ENCODE measurements at places on chromosomes 1 and 21.

GRCh38 chr1:30371179-30371788, 352.1 kb downstream of the MATN1 start:
- DNase-seq = no peak

DNA sequence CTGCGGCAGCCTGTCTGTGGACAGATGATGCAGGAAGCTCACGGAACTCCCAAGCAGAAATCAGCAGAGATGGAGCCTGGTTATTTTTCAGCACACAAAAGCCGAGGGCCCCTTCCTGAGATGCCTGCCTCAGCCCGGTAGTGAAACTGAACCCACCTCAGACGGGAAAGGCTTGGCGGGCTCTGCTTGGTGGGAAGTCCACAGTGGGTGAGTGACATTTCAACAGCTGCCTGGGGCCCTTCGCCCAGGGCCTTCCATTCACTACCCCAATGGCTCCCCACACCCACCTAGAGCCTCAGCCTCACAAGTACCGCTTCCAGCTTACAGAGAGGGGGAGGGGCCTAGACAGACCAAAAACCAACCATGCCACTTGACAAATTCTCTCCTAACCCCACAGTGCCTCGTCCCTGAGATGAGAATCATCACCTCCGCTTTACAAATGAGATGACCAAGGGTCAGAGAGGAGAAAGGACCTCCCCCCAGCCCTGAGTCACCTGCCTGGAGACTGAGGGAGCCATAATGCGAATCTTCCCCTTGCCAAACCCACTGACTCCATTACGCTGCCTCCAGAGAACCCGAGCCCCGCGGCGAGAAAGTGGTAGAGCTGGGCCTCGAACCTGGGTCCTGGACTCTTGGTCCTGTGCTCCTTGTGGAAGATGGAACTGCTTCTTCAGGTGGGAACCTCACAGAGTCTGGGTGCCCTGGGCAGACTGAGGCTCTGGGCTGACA, 3.4 kb upstream of the ECE1 start:
- no peak for DNase-seq

DNA sequence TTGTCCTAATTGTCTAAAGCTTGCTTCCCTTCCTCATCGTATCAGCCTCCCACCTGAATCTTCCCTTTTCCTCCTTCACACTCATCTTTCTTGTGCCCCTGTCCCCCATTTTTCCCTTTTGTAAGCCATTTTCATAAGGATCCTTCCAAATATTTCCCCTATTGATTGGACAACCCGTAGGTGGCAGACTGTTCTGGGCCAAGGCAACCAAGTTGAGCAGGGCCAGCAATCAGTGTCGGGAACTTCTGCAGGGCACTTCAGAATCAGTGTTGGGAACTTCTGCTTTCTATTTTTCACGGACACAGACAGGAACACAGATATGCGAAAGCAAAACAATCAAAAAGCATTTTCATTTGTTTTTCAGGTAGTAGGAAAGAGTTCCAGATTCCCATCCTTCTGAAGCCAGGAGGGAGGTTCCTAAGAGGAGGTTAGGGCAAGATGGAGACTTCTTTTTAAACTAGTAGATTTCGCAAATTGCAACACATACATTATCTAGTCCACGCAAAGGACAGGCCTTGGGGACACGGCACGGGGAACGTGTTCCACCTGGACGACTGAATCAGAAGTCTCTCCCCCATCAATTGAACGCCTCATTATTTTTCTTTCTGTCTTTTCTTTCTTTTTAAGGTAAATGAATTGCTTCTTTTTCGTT, 691 bp upstream of the MPZL1 start:
- peak; percentile 37 for DNase-seq

DNA sequence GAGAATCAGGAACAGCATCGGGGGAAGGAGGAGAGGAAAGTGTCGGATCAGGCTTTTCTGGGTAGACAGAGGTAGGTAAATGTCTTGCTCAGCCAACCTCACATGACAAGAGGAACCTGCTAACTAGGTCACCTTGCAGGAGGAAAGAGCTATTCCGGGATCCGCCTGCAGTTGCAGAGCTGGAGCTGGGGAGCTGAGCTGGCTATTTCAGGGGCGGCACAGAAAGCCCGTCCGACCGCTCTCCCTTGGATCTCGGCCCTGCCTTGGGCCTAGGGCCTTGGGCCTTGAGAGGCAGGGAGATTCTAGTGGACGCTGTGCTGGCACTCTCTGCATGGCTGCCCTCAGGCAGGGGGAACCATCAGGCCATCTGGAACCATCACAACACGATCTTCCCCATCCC, 56.5 kb upstream of the CTPS1 start:
- no peak for DNase-seq

DNA sequence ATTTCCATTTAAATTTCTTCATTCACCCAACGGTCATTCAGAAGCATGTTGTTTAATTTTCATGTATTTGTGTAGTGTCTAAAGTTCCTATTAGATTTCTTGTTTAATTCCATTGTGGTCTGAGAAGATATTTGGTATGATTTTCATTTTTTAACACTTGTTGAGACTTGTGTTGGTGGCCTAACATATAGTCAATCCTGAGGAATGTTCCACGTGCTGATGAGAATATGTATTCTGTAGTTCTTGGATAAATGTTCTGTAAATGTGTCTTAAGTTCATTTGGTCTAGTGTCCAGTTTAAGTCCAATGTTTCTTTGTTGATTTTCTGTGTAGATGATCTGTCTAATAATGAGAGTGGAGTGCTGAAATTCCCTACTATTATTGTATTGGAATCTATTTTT, 22.7 kb upstream of the LCE5A start:
- no peak for DNase-seq

- no peak for DNase-seq
Observed at GRCh38 chr1:51859333-51859732, 19.2 kb downstream of the NRDC start.

DNA sequence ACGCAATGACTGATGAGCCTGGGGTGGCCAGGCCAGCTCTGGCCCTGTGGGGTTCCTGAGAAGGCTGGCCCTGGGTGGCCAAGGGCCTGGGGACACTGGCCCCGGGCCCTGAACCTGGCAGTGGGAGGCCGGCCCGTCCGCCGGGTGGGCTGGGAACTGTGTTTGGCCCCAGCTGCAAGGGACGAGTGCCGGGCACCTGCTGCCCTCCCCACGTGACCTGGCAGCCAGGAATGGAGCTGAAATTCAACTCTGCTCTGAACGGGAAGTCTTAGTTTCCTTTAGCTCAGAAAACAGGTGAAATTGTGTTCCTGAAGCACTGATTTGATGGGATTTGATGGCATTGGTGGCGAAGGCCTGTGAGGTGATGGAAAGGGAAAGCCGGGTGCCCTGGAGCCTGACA, 8.2 kb upstream of the TTLL10 start:
- DNase-seq = no peak

GRCh38 chr1:29668551-29669157, 432.3 kb downstream of the PTPRU start:
- no peak for DNase-seq

GRCh38 chr1:4146101-4146500, 246.0 kb upstream of the C1orf174 start:
- DNase-seq = no peak

GRCh38 chr1:15946571-15947381, 29.1 kb downstream of the ZBTB17 start:
- DNase-seq = no peak

DNA sequence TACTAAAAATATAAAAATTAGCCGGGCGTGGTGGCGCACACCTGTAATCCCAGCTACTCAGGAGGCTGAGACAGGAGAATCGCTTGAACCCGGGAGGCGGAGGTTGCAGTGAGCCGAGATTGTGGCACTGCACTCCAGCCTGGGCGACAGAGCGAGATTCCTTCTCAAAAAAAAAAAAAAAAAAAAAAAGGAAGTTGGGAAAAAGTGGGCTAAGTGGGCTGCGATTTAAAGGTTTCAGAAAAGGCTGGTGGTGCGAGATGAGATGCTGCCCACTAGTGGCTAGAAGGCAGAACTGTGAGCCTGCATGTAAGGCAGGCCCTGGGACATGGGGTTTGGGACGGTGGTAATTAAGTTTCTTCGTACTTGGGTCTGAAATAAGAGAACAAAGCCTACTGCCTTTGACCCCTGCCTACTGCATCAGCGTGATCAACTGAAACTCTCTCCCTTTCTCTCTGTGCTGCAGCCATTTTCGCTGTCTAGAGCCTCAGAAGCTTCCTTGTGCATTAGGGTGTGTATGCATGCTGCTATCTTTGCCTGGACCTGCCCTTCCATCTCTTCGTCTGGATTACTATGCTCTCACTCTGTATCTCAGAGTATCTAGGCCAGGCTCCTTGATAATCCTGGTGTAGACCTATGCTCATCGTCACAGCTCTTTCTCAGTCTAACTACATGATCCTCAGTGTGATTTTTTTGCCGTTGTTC, 12.4 kb downstream of the FMOD start:
- no peak for DNase-seq

GRCh38 chr1:172957491-172957890, 93.2 kb downstream of the TNFSF18 start:
- DNase-seq = no peak

- no peak for DNase-seq
Observed at GRCh38 chr1:239123260-239123659, 263.1 kb upstream of the CHRM3 start.

- DNase-seq = no peak
Observed at GRCh38 chr1:67584938-67585337, 100.1 kb upstream of the GADD45A start.

- DNase-seq = no peak
Observed at GRCh38 chr1:168372307-168372706, 91.6 kb downstream of the TBX19 start.

GRCh38 chr1:169186106-169186505, 79.6 kb downstream of the ATP1B1 start:
- no peak for DNase-seq

DNA sequence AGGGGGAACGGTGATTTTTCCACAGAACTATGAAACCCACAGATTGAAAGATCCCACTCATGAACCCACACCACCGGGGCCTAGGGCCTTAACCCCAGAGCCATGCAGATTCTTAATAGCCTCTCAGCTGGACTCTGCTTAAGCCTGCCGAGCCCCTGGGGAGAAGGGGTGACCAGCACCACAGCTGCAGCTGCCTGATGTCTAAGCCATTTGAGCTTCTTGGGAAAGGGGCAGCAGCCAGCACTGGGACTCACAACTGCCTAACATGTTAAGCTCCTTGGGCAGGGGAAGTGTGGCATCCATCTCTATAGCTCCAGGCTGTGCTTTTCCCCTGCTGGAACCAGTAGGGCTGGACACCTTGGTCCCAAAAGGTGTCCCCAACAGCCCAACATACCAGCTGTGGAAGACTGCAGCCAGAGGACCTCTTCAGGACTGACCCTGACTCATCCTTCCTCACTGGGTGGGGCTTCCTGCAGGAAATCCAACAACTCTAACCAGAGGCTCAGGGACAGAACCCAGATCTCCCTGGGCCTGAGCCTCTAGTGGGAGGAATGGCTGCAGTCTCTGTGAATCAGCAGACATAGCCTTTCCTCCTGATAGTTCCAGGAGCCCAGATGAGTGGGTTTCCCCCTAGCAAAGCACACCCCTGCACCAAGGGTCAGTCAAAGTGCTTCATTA, 34.6 kb upstream of the FMO3 start:
- DNase-seq = no peak

DNA sequence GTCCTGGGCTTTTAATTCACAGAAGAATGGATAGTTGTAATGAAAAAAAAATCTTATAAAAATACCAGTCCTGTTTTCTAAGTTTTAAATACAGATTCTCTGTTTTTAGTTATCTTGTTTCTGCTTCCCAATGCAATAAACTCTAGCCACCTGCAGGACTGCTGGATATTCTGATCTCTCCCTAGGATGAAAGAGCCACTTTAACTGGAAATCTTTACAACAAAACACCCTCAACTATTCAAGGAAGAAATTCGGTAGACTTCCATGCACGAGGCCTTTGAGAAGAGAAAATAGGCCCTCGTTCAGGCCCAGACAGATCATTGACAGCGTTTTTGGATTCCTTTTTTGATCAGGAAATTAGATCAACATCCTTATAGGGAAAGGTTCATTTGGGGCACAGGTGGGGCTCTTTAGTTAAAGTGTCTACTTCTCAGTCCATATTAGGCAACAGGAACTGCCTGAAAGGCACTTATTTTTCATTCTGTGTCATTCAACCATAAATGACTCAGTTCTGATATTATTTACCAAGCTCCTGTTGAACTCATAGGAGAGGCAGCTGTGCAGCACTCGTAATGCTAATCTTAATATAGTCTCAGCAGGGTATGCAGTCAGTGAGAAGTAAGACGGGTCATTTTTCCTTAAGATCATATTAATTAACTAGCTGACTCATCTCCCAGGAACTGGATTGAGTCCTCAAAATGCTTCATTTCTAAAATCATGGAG, 71.1 kb upstream of the ERRFI1 start:
- no peak for DNase-seq

DNA sequence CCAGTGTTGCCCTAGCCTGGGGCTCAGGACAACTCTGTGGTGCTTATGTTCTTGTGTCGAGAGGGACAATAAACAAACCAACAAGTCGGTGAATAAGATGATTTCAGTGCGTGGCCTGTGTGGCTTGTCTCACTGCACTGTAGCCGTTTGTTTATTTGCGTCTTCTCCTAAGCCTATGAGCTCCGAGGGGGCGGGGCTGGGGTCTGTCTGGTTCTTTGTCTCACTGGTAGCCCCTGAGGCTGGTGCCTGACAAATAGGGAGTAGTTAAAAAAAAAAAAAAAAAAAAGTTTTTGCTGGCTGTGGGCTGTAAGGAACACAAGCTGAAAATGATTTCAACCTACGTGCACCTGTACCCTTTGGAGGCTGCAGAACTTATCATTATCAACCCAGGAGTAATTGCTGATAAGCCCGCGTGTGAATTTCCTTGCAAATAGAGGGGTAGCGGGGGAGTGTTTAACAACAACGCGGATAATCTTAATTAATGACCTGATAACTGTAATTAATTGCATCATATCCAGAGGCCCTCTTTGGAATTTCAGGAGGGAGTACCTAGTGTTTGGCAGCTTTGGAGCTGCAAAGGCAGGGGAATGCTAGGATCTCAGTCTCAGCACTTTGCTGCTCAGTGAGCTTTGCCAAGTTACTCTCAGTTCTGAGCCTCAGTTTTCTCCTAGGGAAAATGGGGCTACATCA, 925 bp upstream of the ARHGEF10L start:
- peak; percentile 18 for DNase-seq

DNA sequence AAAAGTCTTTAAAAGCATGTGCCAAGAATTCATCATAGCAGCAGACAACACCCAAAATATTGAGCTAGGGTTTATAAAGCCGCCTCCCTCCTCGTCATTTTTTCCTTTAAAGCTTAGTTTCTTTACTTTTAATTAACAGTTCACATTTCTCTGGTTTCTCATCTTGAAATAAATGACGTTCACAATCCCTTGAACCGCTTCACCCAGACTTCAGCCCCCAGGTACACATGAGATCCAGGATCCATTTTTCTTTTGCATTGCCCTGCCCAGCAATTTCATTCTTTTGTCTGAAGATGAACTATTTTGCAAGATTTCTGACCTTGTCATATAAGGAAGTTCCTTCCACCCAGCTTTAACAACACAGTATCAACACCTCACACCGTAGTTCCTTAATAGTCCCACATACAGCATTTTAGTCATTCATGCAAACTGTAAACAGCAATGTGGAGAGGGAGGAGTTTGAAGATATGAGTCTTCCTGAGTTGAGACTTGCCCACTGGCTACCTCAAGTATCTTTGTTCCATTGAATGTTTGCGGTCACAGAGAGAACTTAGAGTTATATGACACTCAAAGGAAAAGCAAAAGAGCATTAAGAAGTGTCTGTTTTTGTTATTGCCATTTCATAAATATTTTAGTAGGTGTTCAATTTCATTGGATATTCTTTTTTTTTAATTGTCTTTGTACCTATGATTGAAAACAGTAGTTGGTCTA, 35.3 kb upstream of the CACYBP start:
- no peak for DNase-seq

All from hypothalamus (tissue), 51 donors.